T follicular helper cell (primary cell): ENCODE measurements at places on chromosomes 5 and 9.

GRCh38 chr5:2169430-2169808, 286.7 kb upstream of the IRX4 start:
- DNase-seq = no peak

- no peak for DNase-seq
Measured at GRCh38 chr5:82046276-82046647, 74.4 kb downstream of the ATG10 start.

GRCh38 chr9:98726735-98727134, 18.0 kb upstream of the GABBR2 start:
- DNase-seq = no peak

DNA sequence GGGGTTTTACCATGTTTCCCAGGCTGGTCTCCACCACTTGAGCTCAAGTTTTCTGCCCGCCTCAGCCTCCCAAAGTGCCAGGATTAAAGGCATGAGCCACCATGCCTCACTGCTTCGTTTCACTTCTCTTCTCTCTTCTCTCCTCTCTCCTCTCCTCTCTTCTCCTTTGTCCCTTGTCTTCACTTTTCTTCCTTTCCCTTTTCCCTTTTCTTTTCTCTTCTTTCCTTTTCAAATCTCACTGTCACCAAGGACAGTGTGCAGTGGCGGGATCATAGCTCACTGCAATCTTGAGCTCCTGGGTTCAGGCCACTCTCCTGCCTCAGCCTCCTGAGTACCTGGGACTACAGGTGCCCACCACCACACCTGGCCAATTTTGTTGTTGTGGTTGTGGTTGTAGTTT, 49.5 kb downstream of the SLF1 start:
- no peak for DNase-seq

DNA sequence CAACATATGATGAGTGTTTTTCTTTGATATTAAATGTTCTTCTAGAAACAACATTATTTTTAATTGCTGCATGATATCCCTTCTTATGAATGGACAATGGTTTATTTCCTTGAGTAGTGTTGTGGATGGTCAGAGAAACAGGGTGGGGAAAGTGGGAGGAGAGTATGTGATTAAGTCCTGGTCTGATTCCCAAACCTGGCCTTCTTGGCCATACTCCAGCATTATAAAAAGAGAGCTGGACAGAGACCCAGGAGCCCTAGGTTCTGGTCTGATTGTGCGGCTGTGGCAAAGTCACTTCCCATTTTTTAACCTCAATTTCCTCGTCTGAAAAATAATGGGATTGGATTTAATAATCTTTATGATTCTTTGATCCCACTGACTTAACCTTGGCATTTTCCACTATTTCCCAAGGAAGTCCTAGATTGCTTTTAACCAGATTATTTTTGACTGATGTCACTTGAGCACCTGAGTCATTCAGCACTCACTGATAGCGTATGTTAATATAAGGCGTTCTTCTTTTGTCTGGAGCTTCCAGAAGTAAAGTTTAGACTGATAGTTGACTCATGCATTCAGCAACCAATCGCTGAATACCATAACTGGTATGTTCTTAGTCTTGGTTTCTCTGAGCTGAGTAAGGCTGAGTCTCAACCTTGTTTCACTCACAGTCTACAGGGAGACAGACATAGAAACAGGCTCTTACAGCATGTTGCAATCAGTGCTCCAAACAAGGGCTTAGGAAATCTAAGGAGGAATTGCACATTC, 26.2 kb downstream of the OSMR start:
- DNase-seq = no peak

GRCh38 chr5:74549384-74549783, 91.1 kb downstream of the ENC1 start:
- no peak for DNase-seq

GRCh38 chr5:54556141-54556540, 38.6 kb downstream of the SNX18 start:
- no peak for DNase-seq

- DNase-seq = no peak
Measured at GRCh38 chr5:102902135-102902448, 147.0 kb downstream of the PAM start.

DNA sequence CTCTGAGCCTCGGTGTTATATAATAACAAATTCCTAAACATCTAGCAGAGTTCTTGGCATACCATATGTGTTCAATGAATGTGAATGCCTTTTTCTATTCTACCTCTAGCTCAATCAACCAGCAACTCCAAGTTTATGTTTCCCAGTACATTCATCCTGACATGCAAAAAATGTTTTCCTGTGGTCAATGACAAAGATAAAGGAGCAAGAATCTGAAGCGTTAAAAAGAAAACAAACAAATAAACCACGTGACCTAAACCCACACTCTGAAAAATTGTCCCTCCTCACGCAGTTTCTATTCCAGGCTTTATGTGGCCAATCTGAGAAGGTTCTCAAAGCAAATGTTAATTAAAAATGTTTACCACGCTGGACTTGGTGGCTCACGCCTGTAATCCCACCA, 18.0 kb downstream of the KLF4 start:
- no peak for DNase-seq

DNA sequence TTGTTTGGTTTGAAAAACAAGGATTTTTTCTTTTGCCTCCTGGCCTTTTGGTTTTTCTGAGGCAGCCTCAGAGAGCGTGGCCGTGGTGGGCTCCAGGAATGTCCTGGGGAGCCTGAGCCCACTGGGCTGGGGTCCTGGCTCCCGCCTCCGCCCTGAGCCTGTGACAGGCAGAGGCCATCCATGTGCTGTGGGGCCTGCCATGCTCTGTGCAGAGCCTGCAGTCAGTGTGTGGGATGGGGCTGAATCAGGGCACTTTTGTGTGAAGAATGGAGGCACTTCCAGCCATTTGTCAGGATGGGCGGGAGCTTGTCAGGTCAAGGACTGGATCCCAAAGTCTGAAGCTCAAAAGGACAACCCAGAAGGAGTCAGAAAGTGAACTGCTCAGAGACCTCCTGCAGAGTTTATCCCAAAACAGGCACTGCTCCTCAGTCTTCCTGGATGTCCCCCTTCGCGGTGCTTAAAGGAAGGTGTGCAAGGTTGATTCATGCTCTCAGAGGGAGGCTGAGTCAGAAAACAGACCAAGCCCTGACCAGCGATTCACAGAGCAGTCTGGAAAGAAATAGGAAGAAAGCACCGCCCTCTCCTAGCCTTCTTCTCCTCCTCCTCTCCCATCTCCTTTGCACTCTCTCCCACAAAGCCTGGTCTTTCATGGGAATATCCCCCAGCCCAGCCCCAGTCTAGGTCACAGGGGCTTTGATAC, 53.2 kb downstream of the MVB12B start:
- DNase-seq = no peak

DNA sequence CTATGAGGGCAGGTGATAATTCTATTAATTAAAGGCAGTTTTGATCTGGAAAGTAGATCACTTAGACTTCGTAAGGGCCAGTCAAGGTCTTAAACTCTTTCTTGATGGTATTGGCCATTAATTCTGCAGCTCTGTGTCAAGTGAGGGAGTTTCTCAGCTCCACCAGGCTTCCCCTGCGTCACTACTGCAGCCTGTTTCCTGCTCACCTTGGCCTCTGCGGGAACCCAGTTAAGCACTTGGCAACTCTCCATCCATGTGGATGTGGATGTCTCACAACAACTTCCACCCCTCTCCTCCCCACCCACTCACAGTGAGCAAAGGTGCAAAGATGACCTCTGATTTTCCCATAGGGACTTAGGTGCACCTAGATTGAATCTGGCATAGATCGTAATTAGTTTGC, 191.6 kb downstream of the PLK2 start:
- no peak for DNase-seq

- DNase-seq = no peak
Measured at GRCh38 chr9:88310310-88310980, 77.8 kb upstream of the SPIN1 start.

DNA sequence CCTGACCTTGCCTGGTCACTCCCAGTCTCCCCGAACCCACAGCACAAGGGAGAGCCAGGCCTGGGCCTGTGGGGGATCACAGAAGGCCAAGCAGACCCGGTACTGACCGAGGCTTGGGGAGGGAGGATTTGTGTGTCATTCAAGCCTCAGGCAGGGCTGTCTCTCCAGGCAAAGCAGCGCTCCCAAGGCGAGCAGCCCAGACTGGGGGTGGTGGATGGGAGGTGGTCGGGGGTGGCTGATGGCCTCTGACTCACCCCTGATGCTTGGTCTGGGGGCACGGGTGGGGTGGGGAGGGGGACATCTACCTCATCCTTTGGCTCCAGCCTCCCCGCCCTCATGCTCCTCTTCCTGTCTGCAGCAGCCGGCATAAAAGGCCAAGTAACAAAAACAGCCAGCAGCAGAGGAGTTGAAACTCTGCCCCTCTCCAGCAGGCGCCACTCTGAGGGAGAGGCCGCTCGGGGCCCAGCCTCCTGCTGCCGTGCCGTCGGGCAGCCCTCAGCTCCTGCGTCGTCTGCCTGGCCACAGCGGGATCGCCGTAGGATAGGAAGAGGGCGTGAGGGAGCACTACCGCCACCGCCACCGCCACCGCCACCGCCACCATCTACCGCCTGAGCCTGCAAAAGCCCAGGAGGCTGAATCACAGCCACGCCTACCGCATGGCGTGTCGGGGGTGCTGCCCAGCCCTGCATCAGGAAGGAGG, 166.0 kb downstream of the OLFM1 start:
- DNase-seq = no peak

- DNase-seq = no peak
Measured at GRCh38 chr5:151772846-151773561, 1.2 kb downstream of the G3BP1 start.

GRCh38 chr9:110714314-110714713, 45.7 kb downstream of the MUSK start:
- no peak for DNase-seq

GRCh38 chr9:8905731-8906130, 1106.2 kb upstream of the DMAC1 start:
- no peak for DNase-seq

DNA sequence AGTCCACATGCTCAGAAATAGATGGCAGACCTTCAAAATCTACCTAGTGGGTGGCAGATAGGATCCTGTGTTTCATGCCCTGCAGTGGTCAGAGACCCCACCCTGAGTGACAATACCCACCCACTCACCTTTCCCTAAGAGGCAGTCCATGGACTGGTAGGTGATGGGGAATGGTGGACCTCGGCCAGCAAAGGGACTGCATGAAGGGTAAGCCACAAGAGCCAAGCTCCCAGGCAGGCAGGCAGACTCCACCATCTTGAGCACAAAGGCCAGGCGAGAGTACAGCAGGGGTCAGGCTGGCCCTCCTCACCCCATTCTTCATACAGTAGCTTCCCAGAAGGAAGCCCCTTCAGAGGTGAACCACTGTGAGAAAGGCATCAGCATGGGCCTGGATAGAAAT, 78.4 kb downstream of the SYK start:
- DNase-seq = no peak

DNA sequence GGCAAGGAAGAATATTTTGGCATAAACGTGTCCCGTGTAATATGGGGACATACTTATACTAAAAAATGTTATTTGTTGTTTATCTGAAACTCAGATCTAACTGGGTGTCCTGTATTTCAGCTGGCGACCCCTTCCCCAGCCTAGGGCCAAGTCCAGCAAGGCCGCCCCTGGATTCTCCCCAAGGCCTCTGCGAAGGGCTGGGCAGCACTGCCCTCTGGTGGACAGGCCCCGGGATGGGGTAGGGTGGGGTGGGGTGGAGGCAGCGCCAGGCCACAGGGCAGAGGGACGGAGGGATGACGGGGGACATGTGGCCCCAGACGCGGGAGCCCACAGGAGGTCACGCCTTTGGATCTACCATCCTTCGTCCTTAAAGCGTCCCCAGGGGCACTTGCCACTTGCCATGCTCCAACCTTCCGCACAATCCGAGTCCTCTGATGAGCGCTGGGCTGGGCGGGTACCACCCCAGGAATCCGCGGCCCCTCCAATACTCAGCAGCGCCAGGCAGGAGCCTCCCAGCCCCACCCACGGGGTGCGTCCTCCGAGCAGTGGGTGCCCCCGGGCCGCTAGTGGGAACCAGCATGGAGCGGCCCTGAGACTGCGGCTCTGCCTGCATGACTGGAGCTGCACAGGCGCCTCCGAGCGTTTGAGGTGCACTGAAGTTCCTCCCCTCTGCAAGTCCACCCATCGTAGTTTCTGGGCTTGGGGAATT, 7.1 kb upstream of the AGPAT2 start:
- DNase-seq = no peak

- peak; percentile 63 for DNase-seq
Measured at GRCh38 chr5:75049456-75050351, 2.7 kb downstream of the GCNT4 start.

GRCh38 chr9:80664327-80665210, 1024.8 kb downstream of the TLE1 start:
- DNase-seq = no peak

- DNase-seq = no peak
Measured at GRCh38 chr5:111572561-111572960, 60.2 kb upstream of the STARD4 start.

- DNase-seq = no peak
Measured at GRCh38 chr5:171893290-171893886, 107.8 kb downstream of the SMIM23 start.

DNA sequence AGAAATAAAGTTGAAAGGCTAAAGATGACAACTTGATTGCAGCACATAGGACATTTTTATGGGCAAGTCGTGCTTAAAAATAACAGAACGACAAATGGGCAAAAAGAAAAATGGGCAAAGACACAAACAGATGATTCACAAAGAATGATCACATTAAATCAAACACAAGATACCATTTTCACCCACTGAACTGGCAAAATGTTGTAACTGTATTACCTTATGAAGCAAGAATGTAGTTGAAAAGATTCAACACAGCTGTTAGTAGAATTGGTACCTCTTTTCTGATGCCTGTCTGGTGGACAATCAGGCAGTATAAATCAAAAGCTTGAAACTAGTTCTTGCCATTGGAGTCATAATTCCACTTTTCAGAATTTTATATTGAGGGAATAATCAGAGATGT, 81.0 kb upstream of the PALM2AKAP2 start:
- no peak for DNase-seq

DNA sequence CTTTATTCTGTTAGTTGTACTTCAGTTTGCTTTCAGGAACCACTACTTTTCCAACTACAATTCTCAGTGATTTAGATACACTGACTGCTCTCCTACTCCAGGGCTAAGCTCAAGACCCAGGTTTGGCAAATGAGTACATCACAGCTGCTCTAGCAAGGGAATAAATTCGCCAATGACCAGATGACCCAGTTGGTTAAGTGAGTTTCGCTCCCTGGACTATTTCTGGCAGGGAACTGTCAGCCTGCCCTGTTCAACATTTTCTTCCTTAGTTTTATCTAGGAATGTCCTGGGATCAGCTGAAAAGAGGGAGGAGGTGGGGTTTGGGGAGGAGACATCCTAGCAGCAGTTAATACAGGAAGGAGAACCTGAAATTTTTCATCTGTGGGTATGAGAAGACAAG, 6.4 kb upstream of the STARD4 start:
- DNase-seq = no peak
